ENCODE measurements at places on chromosomes 13 and 19.

GRCh38 chr13:50566646-50567045 is 276.8 kb downstream of the DLEU7 start:
- no peak for DNase-seq

DNA sequence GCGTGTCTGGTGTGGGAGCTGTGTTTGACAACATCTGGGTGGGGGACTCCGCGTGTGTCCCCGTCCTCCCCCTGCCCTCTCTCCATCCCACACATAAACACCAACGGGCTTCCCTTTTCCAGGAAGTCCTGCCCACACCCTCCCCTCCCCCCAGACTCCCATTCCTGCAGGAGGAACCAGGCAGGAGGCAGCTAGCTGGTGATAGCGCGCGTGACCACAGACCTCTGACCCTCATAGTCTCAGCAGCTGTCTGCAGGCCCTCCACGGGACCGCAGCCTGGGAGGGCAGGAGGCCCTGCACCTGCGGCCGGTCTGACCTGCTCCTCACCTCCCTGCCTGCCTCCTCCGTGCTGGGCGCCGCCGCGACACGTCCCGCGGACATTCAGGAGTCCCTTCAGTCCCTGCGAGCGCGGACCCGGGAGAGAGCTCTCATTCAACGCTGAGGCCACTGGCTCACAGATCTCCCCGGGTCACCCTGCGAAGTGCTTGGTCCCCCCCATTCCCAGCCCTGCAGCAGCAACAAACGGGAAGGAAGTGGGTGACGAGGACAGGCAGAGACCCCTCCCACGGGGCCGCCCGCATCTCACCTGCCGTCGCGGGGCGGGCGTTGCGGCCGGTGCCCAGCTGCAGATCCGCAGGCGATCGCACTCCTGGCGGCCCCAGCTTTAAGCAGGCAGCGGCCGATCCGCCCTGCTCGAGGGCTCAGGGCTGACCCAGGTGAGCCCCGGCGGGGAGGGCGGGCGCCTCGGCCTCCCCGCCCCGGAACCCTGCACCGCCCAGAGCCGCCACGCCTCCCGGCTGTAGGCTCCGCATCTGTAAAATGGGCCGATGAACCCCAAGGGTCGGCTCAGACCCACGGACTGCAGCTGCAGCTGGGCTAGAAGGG is 1.1 kb upstream of the ACP5 start:
- DNase-seq, result no peak

DNA sequence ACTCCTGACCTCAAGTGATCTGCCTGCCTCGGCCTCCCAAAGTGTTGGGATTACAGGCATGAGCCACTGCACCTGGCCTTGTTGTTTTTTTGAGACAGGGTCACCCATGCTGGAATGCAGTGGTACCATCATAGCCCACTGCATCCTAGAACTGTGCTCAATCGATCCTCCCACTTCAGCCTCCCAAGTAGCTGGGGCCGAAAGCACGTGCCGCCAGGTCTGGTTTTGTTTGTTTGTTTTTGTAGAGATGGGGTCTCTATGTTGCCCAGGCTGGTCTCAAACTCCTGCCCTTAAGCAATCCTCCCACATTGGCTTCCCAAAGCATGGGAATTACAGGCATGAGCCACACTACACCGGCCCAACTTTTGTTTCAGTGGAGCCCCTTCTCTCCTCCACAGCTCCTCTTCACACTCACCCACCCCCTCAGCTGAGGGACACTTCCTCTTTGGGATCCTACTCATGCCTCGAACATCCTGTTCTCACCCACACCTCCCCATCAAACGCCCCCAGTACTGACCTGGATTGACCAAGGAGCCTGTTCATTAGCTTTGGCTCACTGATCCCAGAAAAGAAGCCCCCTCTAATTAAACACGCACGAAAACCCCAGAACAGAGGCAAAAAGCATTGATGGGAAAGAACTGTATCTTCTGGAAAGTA is 12.8 kb upstream of the CERS4 start:
- DNase-seq, result no peak

GRCh38 chr19:49148784-49149651 is 6.2 kb downstream of the HRC start:
- DNase-seq, result peak; percentile 93

GRCh38 chr13:45335397-45336024 is 5.5 kb downstream of the TPT1 start:
- DNase-seq, result no peak

GRCh38 chr13:44643256-44643655 is 67.1 kb upstream of the TSC22D1 start:
- DNase-seq, result no peak

DNA sequence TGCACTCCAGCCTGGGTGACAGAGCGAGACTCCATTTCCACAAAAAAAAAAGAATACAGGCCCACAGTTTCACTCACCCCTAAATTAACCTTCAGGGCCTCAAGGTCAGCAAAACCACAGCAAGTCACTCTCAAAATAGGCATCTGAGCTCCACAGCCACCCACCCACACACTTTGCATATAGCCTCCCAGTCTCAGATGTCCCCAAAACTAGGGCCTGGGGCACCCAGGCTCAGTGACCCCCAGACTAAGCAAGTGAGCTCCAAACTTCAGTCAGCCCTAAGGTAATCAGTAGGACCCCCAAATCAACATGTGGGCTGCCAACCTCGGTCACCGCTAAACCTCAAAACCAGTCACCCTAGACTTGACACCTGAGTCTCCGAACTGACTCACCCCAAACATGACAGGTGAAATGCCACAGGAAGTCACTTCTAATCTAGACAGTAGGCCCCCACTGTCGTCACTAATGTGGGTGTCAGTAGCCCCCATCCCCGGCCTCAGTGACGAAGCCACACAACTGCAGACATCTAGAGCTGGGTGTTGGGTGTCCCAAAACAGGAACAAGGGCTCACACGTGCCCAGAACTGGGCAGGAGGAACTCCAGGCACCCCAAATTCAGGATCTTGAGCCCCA is 13.9 kb downstream of the RABAC1 start:
- DNase-seq, result no peak

GRCh38 chr19:28603453-28603852 is 609.5 kb downstream of the UQCRFS1 start:
- DNase-seq, result no peak

DNA sequence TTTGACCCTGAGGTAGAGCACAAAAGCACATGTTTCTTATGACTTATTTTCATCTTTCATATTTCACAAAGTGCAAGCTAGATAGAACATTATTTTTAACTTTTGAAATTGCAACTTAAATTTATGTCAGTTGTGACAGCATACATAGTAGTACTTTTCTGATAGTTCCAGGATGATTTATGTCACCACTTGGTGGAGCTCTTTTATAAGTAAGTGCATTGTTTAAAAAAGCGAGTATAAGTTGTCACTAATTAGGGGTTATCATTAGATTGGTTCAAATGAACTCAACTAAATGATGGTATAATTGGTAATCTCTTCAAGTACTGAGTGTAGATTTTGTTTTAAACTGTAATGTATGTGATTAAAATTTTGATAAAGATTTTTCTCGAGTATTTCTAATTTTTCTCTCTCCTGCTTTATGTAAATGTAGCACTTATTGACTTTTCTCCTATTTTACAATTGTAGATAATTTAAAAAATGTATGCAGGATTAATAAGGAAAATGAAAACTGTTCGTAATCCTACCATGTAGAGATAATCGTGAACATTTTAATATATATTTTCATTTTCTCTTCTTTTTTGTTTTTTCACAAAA is 31.1 kb downstream of the RB1 start:
- no peak for DNase-seq

DNA sequence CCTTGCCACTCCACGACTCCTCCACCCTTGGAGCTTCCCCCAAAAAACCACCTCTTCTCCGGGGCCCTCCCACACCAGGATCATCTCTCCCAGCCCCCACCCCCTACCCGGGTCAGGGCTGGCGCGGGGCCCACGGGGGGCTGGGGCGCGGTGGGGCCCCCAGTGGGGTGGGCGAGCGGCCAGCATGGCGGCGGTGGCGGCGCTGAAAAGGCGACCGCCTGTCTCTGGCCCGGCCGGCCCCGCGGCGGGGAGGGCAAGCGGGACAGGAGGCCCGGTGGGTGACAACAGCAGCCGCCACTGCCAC is 850 bp downstream of the DYRK1B start:
- DNase-seq, result no peak

GRCh38 chr19:53864308-53864836 is 3.3 kb upstream of the MYADM start:
- no peak for DNase-seq

DNA sequence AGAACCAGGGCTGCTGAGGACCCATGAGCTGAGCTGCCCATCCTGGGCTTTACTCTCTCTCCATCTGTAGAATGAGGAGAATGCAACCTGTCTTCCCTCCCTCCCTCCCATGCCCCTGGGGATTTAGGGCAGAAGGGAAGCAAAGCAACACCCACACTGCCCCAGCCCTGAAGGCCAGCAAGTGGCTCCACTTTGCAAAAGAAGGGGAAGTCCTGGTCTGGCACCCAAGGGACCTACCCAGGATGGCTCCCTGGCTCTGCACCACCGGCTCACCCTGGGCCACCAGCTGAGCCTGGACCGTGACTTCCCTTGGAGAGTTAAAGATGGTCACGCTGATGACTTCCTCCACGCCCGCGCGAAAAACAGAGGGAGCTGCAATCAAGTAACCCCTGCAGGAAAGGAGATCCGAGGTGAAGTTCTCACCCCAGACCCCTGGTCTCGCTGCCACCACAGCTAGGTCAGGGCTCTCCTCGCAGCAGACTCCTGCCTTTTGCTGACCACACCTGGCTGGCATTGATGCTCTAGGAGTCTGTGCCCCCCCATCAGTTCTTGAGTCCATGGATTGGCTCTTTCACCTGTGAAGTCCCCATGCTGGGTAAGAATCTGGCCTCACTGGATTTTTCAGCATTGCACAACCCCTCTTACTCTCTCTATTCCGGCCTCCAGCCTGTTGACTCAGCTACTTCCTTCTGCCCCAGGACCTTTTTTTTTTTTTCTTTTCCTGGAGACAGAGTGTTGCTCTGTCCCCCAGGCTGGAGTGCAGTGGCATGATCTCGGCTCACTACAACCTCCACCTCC is 4.6 kb downstream of the CPAMD8 start:
- DNase-seq, result no peak

DNA sequence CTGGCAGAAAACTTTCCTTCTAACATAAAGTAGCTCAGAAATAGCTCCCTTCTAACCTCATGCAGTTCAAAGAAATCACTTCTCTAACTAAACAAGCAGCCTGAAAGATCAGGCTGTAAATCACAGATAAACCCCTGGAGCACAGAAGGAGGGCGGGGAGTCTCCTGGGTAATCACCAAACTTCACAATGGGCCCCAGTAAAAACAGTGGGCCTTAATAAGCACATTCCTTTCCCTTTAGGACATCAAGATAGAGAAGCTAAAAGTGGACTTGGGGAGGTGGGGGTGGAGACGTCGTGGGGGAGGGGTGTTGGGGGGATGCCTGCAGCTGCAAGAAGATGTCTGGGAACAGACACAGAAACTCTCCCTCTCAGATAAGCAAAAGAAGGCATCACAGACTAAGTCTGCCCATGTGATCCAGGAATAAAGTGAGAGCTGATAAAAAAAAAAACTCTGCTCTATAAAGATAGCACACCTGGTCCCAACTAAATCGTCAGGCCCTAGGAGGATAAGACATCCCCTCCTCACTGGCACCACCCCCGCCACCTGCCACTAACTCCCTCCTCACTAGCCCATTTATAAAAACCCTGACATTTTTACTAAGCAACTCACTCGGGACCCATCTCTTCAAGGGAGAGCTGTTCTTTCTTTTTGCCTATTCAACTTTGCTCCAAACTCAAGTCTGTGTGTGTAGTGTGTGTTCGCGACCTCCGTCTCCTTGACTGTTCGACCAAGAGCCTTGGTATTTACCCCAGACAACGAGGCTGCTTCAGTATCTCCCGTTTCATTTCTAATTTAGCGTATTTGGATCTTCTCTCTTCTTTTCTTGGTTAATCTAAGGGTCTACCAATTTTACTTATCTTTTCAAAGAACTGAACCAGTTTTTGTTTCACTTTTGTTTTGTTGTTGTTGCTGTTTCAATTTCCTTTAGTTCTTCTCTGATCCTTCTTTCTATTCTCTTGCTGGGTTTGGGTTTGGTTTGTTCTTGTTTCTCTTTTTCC is 31.7 kb downstream of the DNAJC15 start:
- peak; percentile 5 for DNase-seq

GRCh38 chr13:95382411-95382810 is 81.2 kb upstream of the ABCC4 start:
- no peak for DNase-seq

- DNase-seq, result no peak
These were observed at the start of gene ADPRHL1 for GRCh38 chr13:113452942-113453901. ADPRHL1 (minus strand) TSS chr13:113453488; CDS start chr13:113453437, 51 bp downstream.

GRCh38 chr19:42378225-42379215 is 11.6 kb downstream of the CNFN start:
- DNase-seq, result no peak

GRCh38 chr13:72643311-72643989 is 84.0 kb downstream of the MZT1 start:
- DNase-seq, result no peak

DNA sequence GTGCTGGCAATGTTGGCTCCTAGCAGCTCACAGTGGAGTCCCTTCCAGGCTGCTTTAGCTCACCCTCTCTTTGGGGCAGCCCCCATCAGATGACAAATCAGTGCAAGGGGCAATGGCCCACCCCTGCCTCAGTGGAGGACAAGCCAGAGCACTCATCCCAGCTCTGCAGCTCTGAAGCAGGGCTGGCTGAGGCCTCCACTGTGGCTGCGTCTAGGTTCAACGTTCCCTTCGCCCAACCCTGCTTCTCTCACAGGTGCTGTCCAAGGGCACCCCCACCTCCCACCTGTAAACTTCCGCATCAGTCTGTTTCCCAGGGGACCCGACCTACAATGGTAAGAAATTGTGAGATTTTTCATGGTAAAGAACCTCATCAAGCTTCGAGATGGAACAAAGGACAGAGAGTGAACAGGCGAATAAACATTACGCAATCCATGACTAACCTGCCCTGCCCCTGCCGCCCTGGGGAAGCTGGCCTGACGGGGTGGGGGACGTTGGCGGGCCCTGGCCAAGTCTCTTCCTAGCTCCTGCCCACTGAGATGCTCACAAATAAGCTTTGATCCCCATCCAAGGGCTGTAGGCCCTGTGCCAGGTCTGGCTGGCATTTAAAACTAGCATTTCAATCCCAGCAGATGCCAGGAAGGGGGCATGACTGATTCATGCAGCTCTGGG is 40.5 kb downstream of the DZIP1 start:
- DNase-seq, result peak; percentile 55

GRCh38 chr13:114275304-114275703 is 6.1 kb upstream of the UPF3A start:
- DNase-seq, result no peak

- no peak for DNase-seq
These were observed 40.7 kb upstream of the DOCK9 start for GRCh38 chr13:99018418-99019180.

DNA sequence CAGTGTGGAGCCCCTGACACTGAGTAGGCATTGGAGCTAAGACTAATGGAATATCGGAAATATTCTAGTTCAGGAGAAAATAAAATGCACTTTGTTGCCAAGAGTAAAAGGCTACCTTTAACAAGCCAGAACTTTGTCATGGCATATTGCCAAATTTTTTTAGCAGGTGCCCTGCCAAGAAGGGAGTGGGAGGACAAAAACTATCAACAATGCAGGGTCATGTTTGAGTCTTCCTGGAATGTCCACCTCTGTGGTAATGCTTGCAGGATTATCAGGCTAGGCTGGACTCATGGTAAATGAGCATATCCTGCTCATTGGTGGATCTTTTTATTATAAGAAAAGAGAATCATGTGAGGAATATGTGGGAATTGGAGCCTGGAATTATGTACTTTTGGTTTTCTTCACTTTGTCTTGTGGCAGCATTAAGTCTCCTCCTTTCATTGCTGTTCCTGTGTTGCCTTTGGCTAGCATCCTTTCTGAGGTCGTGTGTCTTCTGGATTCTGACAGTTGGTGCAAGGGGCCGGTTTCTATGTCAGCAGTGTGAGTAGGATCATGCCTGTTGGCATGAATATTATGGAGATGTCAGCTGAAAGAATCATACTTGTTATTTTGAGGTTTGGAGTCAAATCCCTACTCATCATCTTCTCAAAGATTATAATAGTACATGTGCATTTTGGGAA is 122.9 kb upstream of the SPRY2 start:
- DNase-seq, result no peak
